ENCODE measurements at places on chromosomes 16 and 17.

- DNase-seq = no peak
Measured at GRCh38 chr16:51440131-51440889, 289.2 kb upstream of the SALL1 start.

DNA sequence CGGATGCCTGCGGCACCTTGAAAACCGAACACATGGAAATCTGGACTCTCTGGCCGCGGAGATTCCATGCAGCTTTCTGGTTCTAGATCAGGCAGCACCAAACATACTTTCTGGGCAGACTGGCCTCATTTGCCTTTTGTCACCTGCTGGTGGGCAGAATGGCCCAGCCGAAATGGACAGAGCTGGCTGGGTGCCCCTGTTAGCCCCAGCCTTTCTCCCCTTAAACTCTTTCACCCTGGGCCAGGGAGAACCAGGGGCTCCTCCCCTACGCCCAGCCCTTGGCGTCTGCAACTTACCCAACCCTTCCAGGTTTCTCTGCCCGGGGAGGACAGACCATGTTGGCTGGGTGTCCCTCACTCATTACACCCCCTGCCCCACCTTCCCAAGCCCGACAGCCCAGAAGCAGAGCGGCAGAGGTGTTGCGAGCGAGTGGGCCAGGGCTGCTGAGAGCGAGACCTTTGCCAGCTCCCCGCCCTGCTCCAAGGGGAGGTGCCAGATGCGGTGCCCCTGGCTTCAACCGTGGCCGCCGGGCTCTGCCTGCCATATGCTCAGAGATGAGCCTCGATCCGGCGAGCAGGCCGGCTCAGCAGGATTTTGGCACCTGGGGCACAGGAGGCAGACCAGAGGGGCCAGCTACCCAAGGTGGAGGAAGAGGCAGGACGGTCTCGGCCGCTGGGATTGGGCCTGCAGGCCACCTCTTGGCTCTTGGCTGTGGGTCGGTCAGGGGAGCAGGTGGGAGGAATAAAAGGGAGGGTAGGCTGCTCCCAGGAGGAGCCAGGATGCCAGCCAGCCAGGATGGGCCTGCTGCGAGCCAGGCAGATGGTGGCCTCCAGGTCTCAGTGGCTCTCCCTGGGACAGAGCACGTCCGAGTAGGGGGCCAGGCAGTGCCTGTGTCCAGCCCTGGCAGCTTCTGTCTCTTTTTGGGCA, 191.3 kb downstream of the NTN1 start:
- no peak for DNase-seq

- no peak for DNase-seq
Measured at GRCh38 chr16:67184453-67184994, 761 bp upstream of the MATCAP1 start.

DNA sequence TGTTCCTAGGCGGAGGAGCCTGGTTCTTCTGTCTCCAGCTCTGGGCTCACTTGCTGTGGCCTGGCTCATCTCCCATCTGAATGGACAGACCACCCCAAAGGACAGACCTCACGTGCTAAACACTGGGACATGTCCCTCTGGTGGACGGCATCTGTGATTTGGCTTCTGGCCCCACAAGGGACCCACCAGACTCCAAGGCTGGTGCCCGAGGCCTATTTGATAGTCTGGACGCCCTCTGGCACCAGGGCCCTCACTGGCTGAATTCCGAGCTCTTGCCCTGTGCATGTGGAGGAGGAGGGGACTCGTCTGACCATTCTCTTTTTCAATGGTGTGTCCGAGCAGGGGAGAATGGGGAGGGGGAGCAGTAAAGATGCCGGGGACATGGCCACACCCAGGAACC, 62.8 kb upstream of the LGALS9 start:
- DNase-seq = no peak

GRCh38 chr16:68236137-68236825, 354 bp upstream of the ESRP2 start:
- DNase-seq = no peak

GRCh38 chr16:86077243-86077940, 178.4 kb downstream of the IRF8 start:
- DNase-seq = no peak
